Karpas-422 (cell line): ENCODE measurements at places on chromosomes 2 and 18. TPM values are rescaled to one million over a fixed set of nuclear protein-coding genes. Genes with fewer than 3 reads are reported as not detected.

The ROCK1 gene
- 41.2 and 47.0 TPM in 2 replicates for total RNA-seq

GRCh38 chr2:219016721-219017120, 23.5 kb upstream of the CRYBA2 start:
- no peak for DNase-seq

The EIF5B gene
- 20.5 and 35.5 TPM in 2 replicates for total RNA-seq

The EGR4 gene
- 0.14 and 0.75 TPM in 2 replicates for total RNA-seq

DNA sequence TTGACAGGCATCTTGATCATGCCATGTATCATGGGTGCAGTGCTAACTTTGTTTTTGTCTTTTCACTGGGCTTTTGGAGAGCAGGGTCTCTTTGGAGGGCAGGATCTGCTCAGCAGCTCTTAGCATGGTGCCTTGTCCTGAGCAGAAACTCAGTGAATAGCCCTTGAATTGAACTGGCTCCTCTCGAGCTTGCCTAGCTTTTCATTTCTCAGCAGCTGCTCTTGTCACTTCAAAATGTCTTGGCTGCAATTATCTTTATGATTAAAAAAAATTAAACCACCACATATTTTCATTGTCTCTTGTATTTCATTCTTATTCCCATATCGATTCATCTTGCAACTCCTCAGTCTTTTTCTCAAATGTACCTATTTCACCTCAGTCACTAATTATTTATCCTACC, 50.5 kb downstream of the CCDC85A start:
- DNase-seq = no peak

DNA sequence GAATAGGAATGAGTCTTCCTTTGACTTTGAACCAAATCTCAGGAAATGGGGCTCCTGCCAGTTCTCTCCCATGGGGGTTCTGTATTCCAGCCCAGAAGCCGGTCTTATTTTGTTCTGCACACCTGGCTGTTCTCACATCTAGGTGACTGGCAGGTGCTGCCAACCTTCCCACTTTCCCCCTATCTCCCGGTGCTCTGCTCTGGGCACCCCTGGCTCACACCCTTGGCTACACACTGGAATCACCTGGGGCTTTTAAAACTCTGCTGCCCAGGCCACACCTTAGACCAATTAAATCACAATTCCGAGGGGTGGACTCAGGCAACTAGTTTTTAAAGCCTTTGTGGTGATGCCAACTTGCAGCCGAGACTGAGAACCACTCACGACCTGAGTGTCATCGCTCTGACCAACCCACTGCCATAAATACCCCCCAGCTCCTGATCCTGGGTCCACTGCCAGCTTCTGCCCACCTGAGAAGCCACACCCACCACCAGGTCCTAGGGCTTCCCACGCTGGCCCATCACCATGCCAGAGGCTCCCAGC, 69.2 kb downstream of the KCNF1 start:
- no peak for DNase-seq

DNA sequence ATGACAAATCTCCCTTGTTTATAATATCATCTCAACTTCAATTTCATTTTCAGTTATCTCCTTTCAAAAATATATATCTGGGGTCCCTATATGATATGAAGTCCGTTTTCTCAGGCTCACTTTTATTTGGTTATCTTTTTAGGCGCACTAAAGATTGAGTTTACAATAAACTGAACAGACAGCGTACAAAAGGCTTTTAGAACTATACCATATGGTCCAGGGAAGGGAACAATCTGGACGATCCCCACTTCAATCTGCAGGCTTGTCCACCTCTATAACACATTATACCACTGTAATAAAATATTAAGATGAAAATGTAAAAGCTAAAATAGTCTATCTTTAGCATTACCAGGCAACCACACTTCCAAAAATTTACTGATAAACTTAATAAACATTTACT, 289.9 kb downstream of the ZEB2 start:
- DNase-seq = no peak

The RIT2 gene
- total RNA-seq = not detected in 2 replicates

The NRP2 gene
- 4.4 and 7.2 TPM in 2 replicates for total RNA-seq

The GKN2 gene
- total RNA-seq = not detected in 2 replicates

DNA sequence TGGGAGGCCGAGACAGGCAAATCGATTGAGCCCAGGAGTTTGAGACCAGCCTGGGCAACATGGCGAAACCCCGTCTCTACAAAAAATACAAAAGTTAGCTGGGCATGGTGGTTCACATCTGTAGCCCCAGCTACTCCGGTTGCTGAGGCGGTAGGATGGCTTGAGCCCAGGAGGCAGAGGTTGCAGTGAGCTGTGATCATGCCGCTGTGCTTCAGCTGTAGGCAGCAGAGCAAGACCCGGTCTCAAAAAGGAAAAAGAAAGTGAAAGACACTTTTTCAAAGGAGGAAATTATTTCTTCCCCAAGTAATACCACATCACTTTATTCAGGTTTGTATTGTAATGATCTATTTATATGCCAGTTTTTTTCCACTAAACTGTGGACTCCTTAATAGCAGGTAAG, 35.7 kb upstream of the TAF4B start:
- DNase-seq = peak; percentile 94

The MEP1B gene
- not detected in 2 replicates for total RNA-seq

DNA sequence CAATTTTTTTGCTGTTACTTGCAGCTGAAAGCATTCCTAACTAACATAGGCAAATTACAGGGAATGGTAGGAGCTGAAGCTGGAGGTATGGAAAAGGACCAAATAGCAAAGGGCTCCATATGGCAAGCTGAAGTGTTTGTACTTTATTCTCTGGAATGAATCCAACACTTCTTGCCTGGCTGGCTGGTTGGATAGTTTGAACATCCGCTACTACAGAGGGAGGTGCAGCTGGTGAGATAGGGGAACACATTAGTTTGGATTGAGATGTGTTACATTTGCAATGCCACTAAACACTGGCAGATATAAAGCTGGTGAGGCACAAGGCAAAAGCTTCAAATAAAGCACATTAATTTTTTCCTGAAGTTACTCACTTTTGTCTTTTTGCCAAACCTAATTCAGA, 291.5 kb downstream of the SP3 start:
- no peak for DNase-seq

DNA sequence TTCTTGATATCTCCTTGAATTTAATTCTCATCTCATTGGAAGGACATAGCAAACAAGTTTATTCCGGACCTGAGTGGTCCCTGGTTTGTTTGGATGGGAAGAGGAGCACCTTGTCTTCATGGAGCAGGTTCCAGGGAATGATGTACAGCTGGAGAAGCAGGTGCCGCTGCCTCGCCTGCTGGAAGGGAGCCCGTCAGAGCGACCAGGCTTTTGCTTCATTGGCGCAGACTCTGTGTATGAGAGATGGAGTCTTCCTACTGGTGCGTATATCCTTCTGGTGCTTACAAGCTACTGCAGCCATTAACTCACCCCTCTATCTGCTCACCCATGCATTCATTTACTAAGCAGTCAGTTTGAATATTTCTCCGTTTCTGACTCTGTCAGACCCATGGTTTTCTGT, 11.6 kb upstream of the ALLC start:
- DNase-seq = no peak

GRCh38 chr2:235263205-235264120, 230.4 kb upstream of the AGAP1 start:
- no peak for DNase-seq

- DNase-seq = no peak
Observed at GRCh38 chr2:189439342-189439741, 1.9 kb upstream of the WDR75 start.
